ENCODE measurements at places on chromosomes 6 and 20.

DNA sequence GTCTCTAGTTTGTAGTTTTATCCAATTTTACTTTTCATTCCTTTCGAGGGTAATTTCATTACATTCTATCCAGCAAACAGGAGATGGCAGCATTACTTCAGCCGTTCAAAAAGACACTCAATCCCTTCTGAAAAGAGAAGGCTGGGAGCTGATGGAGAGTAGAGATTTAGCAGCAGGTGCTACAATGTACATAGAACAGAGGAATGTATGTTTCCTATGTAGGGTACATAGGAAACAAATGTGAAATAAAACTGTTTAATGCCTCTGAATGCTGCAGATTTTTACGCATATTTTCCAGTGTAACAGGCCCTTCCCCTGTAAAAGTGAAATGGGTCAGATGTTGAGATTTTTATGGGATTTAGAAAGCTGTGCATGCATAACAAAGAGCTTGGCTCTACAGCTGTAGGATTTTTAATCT is 16.0 kb downstream of the RPS12 start:
- DNase-seq, result no peak

GRCh38 chr6:34138914-34139510 is 6.9 kb downstream of the GRM4 start:
- no peak for DNase-seq

DNA sequence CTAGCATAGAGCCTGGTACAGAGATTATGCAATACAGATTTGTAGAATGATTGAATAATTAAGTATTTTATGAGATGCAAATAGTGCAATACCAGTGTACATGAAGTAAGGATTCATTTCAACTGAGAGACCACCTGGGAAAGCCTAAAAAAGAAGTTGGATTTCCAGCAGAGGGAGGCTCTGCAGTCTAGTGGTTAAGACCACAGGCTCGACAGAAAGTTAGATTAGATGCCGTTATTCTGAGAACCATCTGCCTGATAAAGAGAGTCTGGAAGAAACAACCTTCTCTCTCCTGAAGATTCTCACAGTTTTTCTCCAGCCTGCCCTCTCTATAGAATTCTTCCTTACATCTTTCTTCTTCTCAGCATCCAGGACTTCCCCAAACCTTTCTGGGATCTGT is 13.6 kb upstream of the TNFRSF21 start:
- DNase-seq, result no peak

DNA sequence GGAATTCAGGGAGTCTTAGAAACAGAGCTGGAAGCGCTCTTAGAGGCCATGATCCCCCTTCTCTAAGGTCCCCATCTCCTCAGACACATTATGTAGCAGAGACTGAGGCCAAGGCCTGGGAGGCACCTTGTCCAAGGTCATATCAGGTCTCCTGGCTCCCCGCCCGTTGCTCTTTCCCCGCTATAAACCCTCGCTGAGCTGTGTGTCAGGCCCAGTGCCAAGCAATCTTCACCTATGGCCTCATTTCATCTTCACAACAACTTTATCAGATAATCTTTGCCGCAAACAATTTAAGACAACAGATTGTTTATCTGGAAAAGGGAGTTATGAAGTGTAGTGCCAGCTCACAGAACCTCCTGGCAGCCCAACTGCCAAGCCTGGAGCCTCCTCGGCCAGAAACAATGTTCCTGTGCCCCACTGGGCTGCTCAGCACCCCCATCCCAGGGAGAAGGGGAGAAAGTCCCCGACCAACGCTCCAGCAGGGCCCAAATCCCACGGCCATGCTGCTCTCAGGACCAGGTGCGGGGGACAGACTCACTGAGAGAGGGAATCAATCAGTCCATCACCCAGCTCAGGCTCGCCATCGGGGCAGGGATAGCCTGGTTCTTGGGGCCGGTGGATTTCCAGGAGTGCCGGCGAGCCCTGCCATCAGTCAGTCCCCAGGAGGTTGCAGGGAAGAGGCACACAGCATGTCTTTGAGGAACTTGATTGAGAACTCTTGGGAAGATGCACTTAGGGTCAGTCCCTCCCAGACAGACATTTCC is 16.9 kb upstream of the FANCE start:
- no peak for DNase-seq

GRCh38 chr20:19876828-19877460 is 118.9 kb downstream of the RIN2 start:
- no peak for DNase-seq

DNA sequence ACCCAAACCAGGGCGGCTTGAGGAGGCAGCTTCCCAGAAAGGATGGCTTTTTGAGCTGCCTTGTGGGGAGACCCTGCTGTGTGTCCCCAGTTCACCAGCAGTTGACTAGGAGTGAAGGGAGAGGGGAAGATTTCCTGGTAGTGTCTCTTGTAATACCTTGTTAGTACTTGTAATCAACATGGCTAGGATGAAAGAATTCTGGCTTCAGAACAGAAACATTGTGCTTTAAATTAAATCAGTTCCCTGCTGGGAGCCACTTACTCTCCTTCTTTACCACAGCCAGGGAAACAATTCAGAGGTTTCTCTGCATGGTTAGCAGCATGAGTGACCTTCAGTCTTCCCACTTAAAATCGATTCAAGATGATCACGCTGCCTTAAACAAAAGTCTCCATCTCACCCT is 525.4 kb upstream of the ID4 start:
- DNase-seq, result no peak

- DNase-seq, result no peak
Observed at GRCh38 chr20:44961011-44961869, 1.0 kb upstream of the TOMM34 start.

DNA sequence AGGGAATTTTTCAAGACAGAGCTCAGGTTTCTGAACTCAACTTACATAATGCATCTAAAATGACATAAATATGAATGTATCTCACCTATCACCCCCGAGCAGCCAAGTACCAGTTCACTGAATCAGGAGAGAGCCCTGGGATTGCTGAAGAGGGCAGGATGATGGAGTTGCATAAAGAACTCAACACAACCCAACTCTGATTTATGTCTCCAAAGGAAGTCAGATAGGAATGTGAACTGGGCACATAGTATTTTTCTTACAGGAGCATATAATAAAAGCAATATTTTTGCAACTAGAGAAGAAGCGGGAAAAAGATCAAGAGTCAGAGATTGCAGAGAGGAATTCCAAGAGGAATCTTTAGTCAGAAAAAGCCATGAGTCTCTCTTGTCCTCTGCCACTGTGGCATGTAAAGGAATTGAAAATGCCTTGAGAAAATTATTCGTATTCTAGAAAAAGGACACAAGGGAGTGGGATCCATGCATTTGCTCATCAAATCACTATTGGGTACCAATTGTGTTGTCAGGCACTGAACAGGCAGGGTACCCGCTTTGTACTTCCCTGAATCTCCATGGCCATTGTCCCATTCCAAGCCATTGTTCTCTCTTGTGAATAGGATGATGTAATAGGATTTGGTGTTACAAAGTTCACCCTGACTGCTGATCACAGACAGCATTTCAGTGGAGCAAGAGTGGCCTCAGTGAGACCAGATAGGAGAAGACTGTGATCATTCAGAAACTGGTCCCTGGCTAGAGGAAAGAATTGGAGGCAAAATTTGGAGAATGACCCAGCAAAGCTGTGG is 16.3 kb downstream of the RIN2 start:
- no peak for DNase-seq

- no peak for DNase-seq
Observed at GRCh38 chr20:54165803-54166202, 8.0 kb downstream of the CYP24A1 start.

All from skeletal muscle cell (primary cell).